ENCODE measurements at places on chromosomes 7 and 10.

DNA sequence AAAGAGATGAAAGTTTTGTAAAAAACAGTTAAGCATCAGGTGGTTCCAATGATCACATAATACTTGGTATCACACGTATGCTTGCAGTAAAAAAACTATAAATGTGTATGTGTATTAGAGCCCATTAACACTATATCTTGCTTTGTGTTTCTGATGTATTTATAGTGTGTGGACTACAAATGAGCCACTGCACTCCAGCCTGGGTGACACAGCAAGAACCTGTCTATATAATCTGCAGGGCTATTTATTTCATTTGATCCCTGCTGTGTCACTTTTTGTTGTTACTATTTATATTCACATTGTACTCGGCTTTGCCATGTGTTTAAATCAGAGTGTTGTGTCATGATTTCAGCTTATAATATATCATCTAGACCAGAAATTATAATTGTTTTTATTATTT is 487.8 kb upstream of the TEX47 start:
- no peak for DNase-seq

DNA sequence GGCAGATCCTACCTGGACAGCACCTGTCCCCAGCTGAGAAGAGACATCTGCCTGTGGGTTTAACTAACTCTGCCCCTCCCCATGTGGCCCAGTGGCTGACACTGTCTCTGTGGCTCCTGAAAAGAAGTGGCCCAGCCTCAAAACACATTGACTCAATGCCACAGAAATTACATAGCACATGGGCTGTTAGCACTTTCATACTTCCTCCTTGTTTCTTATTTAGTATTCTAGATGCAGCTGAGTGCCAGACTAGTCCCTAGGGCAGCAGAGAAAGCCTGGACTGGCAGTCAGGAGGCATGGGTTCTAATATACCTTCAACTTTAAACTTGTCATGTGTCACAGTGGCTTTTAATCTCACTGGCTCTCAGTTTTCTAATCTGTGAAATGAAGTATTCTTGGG is 171.0 kb downstream of the TRIL start:
- no peak for DNase-seq

GRCh38 chr7:146510088-146510680 is 393.6 kb downstream of the CNTNAP2 start:
- DNase-seq = no peak

DNA sequence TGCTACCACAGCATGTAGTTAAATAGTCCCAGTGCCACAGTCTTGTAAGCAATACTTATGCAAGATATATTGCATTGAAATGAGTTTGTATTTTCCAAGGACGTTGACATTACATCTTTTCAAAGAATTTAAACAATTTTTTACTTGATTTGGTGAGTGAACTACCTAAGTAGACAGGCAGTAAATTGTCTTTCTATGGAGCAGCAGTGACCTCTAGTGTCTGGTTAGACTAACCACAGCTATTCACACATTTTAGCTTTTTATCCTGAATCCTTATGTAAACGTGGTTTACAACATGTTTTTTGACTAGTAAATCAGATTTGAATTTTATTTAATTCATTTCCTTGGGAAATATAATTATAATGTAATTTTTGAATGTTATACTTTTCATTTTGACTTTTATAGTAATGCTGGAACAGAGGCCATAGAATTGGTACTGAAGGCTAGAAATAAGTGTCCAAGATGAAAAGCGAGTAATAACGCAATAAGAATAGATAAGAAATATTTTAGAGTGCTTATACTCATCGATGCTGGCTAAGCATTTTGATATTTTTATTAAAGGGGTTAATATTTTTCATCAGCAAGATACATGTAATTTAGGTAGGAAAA is 5.6 kb downstream of the LRRTM3 start:
- peak; percentile 25 for DNase-seq
